Upper lobe of left lung (tissue), 6 donors: ENCODE measurements at places on chromosomes 2 and 18. TPM values are rescaled to one million over a fixed set of nuclear protein-coding genes. Genes with fewer than 3 reads are reported as not detected.

- DNase-seq: no peak
These were observed 6.1 kb upstream of the KYNU start for GRCh38 chr2:142871396-142871795.

GRCh38 chr18:22318745-22319407, 98.8 kb downstream of the CTAGE1 start:
- DNase-seq: no peak

DNA sequence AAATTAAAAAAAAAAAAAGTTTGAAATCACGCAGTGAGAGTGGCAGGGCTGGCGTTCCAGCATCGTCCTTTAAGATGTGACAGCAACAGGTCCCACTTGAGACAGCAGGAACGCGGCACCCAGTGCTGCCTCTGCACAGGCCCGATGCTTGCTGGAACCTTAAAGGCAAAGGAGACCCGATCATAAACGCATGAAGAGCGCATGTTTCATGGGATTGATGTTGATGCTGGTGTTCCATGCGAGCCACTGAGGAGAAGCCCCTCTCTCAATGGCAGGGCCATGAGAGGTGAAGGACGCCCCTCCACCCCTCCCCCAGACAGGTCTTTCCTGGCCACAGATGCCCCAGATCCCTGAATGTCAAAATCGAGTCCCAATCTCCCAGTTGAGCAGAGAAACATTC, 17.9 kb upstream of the ALPI start:
- DNase-seq: no peak

DNA sequence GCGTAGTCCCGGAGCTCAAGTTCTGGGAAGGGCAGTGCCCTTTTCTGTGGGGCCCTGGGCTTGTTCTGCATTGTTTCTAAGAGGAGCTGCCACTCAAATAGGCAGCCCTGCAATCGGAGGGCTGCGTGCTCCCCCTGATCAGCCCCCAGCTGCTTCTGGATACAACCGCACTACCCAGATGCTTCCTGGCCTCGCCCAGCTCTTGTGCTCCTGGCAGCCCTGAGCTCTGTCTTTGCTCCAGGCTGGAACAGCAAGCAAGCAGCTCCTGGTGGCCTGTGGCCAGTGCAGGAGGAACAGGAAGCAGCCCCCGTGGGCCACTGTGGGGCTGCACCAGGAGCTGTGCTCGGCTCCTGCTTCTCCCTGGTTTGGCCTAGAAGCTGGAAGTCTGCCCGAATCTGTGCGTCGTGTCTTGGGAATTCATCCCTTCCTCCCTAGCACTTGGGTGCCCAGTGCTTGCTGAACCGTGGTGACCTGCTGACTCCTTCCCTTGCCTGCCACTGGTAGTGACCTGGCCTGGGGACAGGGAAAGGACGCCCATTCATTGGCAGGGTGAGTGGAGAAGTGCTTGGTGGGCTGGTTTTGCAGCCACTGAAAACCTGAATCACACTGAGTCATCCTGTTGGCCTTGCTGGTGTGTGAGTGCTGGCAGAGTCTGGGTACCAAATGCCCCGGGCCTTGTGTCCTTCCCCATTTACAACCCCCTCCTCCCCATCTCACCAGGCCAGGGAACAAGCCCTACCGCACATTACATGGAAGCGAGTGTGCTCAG, 27.3 kb upstream of the NTSR2 start:
- DNase-seq: peak; percentile 56

DNA sequence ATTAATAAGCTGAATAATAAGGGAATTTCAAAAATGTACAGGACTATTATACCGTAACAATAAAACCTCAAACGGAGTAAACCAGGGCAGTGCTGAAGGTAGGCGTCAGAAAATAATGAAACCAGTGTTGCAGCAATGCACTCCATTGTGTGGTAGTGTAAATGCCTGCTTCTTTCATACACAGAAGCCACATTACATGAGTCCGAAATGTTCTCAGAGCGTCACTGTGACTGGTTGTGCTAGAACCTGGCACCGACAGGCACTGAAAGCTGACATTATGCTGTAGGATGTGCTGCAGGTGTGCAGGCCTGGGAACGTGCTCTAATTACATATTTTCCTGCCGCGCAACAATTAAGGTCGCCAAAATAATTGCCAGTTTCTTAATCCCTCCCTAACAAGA, 53.3 kb downstream of the ZEB2 start:
- DNase-seq: no peak

DNA sequence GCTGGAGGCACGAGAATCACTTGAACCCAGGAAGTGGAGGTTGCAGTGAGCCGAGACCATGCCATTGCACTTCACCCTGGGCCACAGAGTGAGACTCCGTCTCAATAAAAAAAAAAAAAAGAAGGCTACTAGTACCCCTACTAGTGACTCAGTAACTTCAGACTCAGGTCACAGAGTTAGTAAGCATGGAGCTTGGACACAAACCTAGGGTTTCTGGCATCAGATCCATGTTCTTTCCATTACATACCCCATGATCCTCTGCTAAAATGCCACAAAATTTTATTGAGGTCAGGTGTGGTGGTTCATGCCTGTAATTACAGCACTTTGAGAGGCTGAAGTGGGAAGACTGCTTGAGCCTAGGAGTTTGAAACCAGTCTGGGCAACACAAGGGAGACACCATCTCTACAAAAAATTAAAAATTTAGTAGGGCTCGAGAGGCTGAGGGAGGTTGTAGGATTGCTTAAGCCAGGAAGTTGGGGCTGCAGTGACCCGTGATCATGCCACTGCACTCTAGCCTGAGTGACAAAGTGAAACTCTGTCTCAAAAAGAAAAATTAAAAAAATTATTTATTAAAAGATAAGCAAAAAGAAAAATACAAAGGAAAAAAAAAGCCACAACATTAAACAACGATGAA, 45.1 kb downstream of the DHX57 start:
- peak; percentile 40 for DNase-seq

- no peak for DNase-seq
These were observed 87.3 kb downstream of the ACOXL start for GRCh38 chr2:110819711-110820110.

GRCh38 chr2:234674781-234675201, 177.9 kb upstream of the ARL4C start:
- DNase-seq: no peak

GRCh38 chr2:32743480-32744236, 115.8 kb downstream of the TTC27 start:
- DNase-seq: no peak

DNA sequence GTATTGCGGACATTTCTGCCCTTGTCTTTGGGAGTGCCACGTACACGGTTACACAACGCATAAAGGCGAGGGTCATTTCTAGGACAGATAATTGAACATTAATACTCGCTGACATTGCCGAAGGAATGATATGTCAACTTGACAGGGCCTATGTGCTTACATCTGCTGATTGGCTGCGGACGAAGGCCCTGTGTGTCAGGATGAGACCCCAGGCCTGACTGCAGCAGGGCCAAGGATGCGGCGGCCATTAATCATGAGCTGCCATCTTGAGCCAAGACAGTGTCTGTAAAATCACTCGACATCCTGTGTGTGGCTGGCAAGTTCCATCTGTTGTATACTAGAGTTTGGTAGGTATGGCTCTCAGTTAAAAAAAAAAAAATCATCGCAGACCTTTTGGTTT, 96.6 kb downstream of the MEIS1 start:
- DNase-seq: no peak

DNA sequence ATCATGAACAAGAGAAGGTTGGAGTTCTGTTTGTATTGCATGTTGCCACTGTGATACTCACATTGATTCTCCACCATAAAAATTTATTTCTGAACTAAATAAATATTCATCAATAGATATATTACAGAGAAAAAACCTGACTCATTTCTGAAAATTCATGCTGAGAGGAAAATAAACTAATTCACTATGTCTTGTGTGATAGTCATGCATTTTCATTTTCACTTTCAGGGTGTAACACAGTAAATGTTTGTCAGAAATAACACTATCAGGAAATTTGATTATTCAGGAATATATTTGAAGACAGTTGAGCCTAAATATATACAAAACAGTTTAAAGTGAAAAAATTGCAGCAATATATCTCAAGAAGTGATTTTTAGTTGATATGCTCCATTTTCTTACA, 335.2 kb downstream of the KCNJ3 start:
- DNase-seq: no peak

GRCh38 chr2:9441556-9441955, 18.1 kb downstream of the CPSF3 start:
- DNase-seq: no peak

DNA sequence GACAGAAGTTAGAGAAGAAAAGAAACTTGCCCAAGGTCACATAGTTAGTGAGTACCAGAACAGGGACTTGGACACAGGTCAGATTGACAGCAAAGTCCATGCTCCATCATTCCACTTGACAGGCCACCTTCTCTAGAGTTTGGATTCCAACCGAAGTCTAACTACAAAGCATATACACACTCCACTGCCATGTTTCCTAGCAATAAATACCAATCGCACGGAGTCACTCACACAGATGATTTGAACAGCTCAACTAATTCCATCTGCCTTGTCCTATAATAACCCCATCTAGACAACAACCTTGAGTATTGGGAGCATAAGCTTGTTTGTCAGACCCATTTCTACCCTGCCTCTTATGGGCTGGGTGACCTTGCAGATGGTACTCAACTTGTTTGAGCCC, 334.6 kb upstream of the MGAT5 start:
- no peak for DNase-seq

DNA sequence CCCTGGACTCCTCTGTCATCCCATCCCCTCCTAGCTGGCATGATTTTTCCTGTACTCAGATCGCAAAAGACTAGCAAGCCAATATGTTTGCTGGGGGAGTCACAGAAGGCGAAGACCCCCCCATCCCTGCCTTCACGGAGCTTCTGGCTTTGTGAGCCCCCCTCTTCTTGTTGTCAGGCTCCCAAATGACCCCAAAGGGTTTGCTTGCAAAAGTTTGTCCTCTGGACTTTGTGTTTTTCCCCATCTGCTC, 169.9 kb downstream of the SMAD7 start:
- no peak for DNase-seq

GRCh38 chr2:223548194-223548593, 54.0 kb downstream of the SCG2 start:
- no peak for DNase-seq

DNA sequence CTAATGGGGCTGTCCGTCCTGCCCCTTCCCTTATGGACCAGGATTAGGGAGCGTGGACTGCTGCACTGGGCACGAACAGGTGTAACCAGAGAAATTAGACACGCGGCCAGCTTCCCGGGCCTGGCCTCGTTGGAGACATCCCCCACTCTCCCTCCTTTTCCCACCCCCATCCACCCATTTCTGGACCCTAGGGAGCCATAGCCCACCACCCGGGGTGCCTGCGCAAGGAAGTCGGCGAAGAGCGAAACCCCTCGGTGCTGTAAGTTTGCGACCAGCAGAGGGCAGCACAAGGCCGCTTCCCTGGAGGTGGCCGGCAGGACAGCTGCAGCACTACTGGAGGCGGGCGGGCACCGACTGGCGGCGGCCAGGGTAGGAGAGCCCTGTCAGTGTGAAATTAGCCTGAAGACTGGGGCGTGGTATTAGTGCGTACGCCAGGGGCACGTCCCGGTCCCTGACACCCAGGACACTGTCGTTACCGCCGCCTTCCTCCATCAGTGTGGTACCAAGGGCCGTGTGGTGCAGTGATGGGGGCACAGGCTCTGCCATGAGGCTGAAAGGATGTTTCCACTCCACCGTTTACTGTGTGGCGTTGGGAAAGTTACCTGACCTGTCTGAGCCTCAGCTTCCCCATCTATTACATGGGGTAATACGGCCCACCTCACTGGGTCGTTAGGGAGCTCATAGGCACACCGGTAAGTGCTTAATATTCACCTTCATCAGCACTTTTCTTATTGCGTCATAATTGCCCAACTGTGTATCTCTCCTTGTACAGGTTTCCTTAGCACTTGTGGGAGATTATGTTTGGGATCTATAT, 36.0 kb upstream of the CD207 start:
- peak; percentile 93 for DNase-seq

- no peak for DNase-seq
These were observed 2.9 kb upstream of the SEMA4C start for GRCh38 chr2:96872591-96873349.

DNA sequence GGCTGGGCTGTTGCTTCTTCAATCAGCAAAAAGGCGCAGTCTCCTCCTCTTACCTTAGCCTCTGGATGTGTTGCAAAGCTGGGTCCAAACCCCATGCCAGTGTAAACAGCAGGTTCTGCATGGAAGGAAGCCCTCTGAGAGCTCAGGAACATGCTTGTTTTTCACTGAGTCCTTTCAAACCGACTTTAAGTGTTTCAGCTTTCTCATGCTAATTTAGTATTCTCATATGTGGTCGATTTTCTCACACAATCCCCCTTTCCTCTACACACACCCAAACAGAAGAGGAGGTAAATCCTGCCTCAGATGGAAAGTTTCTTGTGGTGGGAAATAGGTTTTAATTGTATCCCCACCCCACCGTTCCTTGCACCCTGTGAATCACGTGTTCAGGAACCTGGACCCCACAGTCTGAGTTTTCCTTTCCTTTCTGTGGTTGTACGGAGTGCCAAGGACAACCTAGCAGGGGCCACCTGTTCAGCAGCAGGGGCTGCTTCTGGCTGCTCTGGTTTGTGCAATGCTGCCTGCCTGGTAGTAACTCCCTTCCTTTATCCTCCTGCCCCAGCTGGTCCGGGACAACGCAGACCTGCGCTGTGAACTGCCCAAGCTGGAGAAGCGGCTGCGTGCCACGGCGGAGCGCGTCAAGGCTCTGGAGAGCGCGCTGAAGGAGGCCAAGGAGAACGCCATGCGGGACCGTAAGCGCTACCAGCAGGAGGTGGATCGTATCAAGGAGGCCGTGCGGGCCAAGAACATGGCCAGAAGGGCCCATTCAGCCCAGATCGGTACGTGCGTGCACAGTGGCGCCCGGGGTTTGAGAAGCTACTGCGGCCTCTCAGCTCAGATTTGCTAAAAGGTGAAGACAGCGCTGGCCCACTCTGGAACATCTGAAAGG, 28.7 kb upstream of the LYPD6B start:
- no peak for DNase-seq

GRCh38 chr2:71669628-71670429, 216.5 kb downstream of the DYSF start:
- peak; percentile 14 for DNase-seq

GRCh38 chr2:186108470-186108869, 369.9 kb downstream of the FSIP2 start:
- no peak for DNase-seq

GRCh38 chr2:230762317-230762896, 49.8 kb downstream of the CAB39 start:
- DNase-seq: peak; percentile 38

DNA sequence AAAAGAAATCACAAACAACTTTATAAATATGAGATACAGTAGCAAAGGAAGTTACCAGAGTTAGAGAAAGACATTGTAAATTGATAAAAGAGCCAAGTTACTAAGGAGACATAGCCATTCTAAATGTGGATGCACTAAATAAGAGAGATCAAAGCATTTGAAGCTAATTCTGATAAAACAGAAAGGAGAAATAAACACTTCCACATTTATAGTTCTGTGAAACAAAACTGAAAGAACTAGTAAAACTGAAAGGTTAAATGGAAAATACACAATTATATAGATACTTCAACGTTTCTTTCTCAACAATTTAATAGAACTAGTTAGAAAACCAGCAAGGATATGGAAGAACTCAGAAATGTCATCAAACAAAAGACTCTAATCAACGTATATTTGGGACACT, 309.0 kb upstream of the CDH2 start:
- DNase-seq: no peak

The LOXL3 gene
- 13.5 TPM for total RNA-seq

The TRAF3IP1 gene
- total RNA-seq: 23.9 TPM

The FAP gene
- total RNA-seq: 4.3 TPM

The POTEC gene
- not detected for total RNA-seq

The SLC5A7 gene
- 0.40 TPM for total RNA-seq

The LYG2 gene
- not detected for total RNA-seq

The MPP4 gene
- 0.15 TPM for total RNA-seq

The MOCOS gene
- 4.6 TPM for total RNA-seq

The C2orf15 gene
- 0.33 TPM for total RNA-seq

The DSG3 gene
- not detected for total RNA-seq

The UGT1A3 gene
- not detected for total RNA-seq

The PSMA8 gene
- total RNA-seq: not detected

The LRP2 gene
- 48.4 TPM for total RNA-seq
